Stimulated activated CD4-positive, alpha-beta T cell treated with anti-CD3 and anti-CD28 coated beads, Interleukin-4, amount 100 ng/mL, for 1 hour (primary cell): ENCODE measurements at places on chromosomes 16 and 17.

- no peak for DNase-seq
Observed at GRCh38 chr16:54006693-54007092, 279.9 kb downstream of the IRX3 start.

GRCh38 chr17:21183468-21183867 is 30.5 kb downstream of the TMEM11 start:
- DNase-seq: no peak

GRCh38 chr17:42913981-42914617 is 13.5 kb downstream of the G6PC1 start:
- no peak for DNase-seq

DNA sequence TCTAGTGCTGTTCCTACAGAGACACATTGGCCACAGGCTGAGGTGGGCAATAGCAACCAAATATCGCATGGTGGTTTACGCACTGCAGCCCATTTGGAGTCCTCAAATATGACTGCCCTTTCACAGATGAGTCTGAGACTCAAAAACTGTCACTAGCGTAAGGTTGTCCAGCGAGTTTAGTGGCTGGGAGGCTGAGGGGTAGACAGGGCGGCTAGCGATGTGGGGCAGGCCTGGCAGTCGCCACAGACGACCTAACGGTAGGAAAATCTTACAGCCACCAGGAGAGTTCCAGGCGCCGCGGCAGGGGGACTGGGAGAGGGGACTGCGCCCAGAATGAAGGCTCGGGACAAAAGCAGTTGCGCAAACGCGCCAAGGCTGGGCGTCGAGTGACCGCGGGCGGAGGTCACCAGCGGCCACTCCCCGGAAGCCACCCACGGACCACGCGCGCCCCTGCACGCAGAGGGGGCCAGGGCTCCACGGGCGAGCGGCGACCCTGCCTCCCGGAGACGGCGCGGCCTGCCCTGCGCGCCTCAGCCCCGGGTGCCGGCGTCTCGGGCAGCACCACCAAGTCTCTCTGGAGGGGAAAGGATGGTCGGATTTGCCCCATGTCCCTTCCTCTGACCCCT is 699 bp upstream of the MAP1LC3B start:
- DNase-seq: no peak

DNA sequence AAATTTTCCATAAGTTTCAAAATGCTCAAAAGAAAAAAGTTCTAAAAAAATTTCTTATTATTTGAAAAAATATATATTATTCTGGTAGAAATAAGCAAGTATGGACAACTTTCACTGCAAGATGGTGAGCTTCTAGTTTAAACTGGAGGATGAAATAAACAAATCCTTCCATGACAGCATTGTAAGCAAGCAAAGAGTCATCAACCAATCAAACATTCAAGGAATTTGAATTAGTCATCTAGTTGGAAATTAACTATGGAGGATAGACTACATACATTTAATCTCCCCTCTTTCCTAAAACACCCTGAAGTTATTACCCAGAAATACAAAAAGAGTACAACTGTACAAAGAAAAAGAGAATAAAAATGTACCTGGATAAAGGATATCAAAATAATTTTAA is 51.0 kb upstream of the IRX5 start:
- no peak for DNase-seq

DNA sequence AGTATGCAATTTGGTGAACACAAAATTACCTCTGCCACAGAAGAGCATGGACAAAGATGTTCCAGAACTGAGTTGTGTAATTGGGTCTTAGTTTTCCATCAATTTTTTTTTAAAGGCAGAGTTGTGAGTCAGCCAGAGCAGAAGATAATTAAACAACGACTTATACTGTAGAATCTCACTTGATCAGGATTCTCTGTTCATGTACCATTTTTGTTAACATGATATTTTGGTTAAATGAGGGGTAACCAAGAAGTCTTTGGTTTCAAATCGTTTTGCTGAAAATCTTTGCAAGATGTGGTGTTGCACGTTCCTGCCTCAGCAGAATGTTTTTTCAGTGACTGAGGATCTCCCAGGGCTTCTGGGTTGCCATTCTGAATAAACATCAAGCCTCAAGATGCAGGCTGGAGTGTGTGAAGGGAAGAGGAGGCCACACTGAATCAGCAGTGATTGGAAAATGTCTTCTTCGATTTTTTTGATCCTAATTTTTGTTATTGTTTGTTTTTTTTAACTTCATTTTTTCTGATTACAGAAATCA is 232.6 kb upstream of the IRX3 start:
- DNase-seq: no peak

GRCh38 chr17:36183001-36183971 is 6.8 kb upstream of the TBC1D3B start:
- DNase-seq: no peak

- peak; percentile 39 for DNase-seq
Observed at GRCh38 chr17:14926526-14927122, 338.5 kb downstream of the PMP22 start.
